ENCODE measurements at places on chromosomes 5 and 9.

DNA sequence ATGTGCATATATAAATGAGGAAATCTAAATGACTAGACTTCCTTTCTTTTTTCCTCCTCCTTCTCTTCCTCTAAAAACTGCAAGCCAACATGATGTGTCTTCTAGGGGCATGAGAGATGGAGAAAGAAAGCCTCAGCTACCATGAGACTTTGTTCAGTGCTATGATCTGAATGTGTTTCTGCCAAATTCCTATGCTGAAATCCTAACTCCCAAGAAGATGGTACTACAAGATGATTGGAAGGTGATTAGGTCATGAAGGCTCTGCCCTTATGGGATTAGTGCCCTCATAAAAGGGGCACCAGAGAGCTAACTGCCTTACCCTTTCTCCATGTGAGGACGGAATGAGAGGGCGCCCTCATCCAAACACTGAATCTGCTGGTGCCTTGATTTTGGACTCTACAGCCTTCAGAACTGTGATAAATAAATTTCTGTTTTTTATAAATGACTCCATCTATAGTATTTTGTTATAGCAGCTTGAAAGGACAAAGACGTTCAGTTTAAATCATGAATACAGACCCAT lies 72.2 kb upstream of the IL6ST start:
- peaks cover 4% of the 10 kb centered on the region for H3K4me1 ChIP-seq
- H3K27me3 ChIP-seq = no peaks in the 10 kb centered on the region
- no peak overlapping the region for H3K4me3 ChIP-seq
- no peaks in the 10 kb centered on the region for H3K36me3 ChIP-seq
- H3K27ac ChIP-seq = no peak overlapping the region

- H3K27me3 ChIP-seq = no peaks in the 10 kb centered on the region
- no peak overlapping the region for H3K27ac ChIP-seq
- H3K36me3 ChIP-seq = peaks cover 53% of the 10 kb centered on the region
- no peak overlapping the region for H3K4me3 ChIP-seq
- H3K4me1 ChIP-seq = peaks cover 25% of the 10 kb centered on the region
These were observed 15.9 kb downstream of the ATP6V0E1 start for GRCh38 chr5:172999372-172999973.

GRCh38 chr9:21993007-21993406 lies 1.2 kb downstream of the CDKN2A start:
- H3K4me1 ChIP-seq = peaks cover 4% of the 10 kb centered on the region
- no peak overlapping the region for H3K27ac ChIP-seq
- peak overlapping the region; percentile 81 for H3K4me3 ChIP-seq
- no peaks in the 10 kb centered on the region for H3K36me3 ChIP-seq
- DNase-seq = no peak

- no peaks in the 10 kb centered on the region for H3K27me3 ChIP-seq
- H3K4me1 ChIP-seq = peaks cover 14% of the 10 kb centered on the region
- DNase-seq = no peak
- H3K4me3 ChIP-seq = no peak overlapping the region
- no peaks in the 10 kb centered on the region for H3K36me3 ChIP-seq
These were observed 11.8 kb upstream of the HMGCR start for GRCh38 chr5:75325242-75325641.

- H3K4me1 ChIP-seq = no peaks in the 10 kb centered on the region
- H3K27ac ChIP-seq = no peak overlapping the region
- no peaks in the 10 kb centered on the region for H3K27me3 ChIP-seq
- no peak for DNase-seq
These were observed 37.7 kb downstream of the SMIM23 start for GRCh38 chr5:171823269-171823668.

GRCh38 chr5:76219636-76220035 lies 136.5 kb downstream of the SV2C start:
- no peaks in the 10 kb centered on the region for H3K4me1 ChIP-seq
- no peak for DNase-seq
- no peak overlapping the region for H3K4me3 ChIP-seq
- H3K27me3 ChIP-seq = no peaks in the 10 kb centered on the region
- H3K27ac ChIP-seq = no peak overlapping the region

- DNase-seq = no peak
- no peaks in the 10 kb centered on the region for H3K36me3 ChIP-seq
- H3K27ac ChIP-seq = peak overlapping the region; percentile 25
- peaks cover 44% of the 10 kb centered on the region for H3K4me1 ChIP-seq
- H3K4me3 ChIP-seq = no peak overlapping the region
- no peaks in the 10 kb centered on the region for H3K27me3 ChIP-seq
These were observed 41.6 kb upstream of the SYNPO start for GRCh38 chr5:150598821-150599273.

- H3K36me3 ChIP-seq = no peaks in the 10 kb centered on the region
- no peaks in the 10 kb centered on the region for H3K27me3 ChIP-seq
- peaks cover 9% of the 10 kb centered on the region for H3K4me1 ChIP-seq
- peak overlapping the region; percentile 71 for H3K4me3 ChIP-seq
- H3K27ac ChIP-seq = peak overlapping the region; percentile 92
These were observed 74.7 kb downstream of the PIP5K1B start for GRCh38 chr9:68779558-68780379.

GRCh38 chr9:127316586-127317323 lies 52.2 kb downstream of the GARNL3 start:
- no peaks in the 10 kb centered on the region for H3K27me3 ChIP-seq
- no peak overlapping the region for H3K27ac ChIP-seq
- no peaks in the 10 kb centered on the region for H3K36me3 ChIP-seq
- peaks cover 12% of the 10 kb centered on the region for H3K4me1 ChIP-seq

DNA sequence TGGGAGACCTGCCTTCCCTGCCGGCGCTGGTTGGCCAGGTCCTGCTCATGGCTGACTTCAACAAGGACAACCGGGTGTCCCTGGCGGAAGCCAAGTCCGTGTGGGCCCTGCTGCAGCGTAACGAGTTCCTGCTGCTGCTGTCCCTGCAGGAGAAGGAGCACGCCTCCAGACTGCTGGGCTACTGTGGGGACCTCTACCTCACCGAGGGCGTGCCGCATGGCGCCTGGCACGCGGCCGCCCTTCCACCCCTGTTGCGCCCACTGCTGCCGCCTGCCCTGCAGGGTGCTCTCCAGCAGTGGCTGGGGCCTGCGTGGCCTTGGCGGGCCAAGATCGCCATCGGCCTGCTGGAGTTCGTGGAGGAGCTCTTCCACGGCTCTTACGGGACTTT lies 10.6 kb downstream of the DIPK1B start:
- peaks cover 23% of the 10 kb centered on the region for H3K36me3 ChIP-seq
- peaks cover 4% of the 10 kb centered on the region for H3K27me3 ChIP-seq
- H3K4me3 ChIP-seq = no peak overlapping the region
- no peak overlapping the region for H3K27ac ChIP-seq

- no peaks in the 10 kb centered on the region for H3K27me3 ChIP-seq
- no peaks in the 10 kb centered on the region for H3K36me3 ChIP-seq
- no peak for DNase-seq
- no peaks in the 10 kb centered on the region for H3K4me1 ChIP-seq
- no peak overlapping the region for H3K27ac ChIP-seq
These were observed 214.7 kb downstream of the TRIO start for GRCh38 chr5:14357851-14358250.

DNA sequence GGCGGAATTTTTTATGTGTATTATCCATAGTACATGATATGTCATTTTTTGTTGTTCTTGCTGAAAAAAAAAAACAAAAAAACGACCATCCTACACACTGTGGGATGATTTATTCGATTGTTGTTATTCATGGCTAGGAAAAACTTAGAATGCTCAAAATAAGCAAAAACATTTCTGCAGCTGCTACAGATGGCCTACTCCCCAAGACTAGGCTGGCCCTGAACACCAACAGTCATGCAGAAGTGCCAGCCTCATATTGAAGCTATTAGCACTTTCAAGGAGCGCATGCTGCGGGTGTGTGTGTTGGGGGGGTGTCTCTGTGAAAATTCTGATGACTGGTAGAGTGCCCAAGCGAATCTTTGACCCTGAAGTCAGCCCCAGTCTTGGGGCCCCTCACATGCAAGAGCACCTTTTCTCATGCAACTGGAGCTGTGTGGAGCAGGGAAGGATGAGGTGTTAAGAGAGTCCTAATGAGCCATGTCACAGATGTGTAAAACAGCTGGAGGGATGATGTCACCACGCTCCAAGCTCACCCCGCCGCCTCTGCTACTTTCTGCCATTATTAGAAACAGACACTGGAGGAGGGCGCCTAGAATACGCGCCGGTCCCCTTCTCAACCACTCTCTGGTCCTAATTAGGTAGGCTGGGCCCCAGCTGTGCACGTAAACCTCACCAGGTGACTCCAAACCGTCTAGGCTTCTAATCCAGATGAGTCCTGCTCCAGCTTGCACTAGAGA lies 61.0 kb upstream of the SMIM23 start:
- no peak overlapping the region for H3K27ac ChIP-seq
- H3K27me3 ChIP-seq = peaks cover 35% of the 10 kb centered on the region
- no peaks in the 10 kb centered on the region for H3K36me3 ChIP-seq

DNA sequence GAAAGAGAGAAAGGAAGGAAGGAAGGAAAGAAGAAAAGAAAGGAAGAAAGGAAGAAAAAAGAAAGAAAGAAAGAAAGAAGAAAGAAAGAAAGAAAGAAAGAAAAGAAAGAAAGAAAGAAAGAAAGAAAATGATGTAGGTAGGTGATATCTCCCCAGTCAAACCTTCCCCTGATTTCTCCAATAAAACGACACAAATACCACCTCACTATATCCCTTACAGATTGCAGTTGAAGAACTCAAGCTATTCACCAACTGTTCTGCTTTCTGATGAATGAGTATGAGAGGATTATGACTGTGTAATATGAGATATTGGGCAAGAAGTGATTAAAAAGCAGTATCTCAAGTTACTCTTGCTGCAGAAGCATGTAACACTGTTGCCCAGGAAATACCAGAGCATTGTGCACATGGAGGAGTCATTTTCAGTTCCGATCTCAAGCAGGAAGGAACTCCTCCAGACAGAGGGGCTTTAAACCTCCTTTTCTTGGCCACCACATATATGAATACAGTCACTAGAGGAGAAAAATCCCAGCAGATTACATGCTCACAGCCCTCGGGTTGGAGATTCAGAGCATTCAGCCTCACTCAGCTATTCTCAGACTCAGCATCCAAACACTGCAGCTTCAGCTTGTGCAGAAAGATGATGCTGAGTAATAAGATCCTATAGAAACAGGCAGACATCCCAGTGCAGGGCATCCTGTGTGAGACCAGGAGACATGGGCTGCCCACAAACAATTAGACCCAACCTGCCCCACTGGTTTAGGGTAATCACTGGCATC lies 61.4 kb downstream of the UGCG start:
- H3K27me3 ChIP-seq = no peaks in the 10 kb centered on the region
- peak overlapping the region; percentile 83 for H3K27ac ChIP-seq
- no peak for DNase-seq
- H3K4me3 ChIP-seq = no peak overlapping the region
- peaks cover 18% of the 10 kb centered on the region for H3K4me1 ChIP-seq
- H3K36me3 ChIP-seq = no peaks in the 10 kb centered on the region
